ENCODE measurements at places on chromosomes 16 and 17. TPM values are rescaled to one million over a fixed set of nuclear protein-coding genes. Genes with fewer than 3 reads are reported as not detected.

DNA sequence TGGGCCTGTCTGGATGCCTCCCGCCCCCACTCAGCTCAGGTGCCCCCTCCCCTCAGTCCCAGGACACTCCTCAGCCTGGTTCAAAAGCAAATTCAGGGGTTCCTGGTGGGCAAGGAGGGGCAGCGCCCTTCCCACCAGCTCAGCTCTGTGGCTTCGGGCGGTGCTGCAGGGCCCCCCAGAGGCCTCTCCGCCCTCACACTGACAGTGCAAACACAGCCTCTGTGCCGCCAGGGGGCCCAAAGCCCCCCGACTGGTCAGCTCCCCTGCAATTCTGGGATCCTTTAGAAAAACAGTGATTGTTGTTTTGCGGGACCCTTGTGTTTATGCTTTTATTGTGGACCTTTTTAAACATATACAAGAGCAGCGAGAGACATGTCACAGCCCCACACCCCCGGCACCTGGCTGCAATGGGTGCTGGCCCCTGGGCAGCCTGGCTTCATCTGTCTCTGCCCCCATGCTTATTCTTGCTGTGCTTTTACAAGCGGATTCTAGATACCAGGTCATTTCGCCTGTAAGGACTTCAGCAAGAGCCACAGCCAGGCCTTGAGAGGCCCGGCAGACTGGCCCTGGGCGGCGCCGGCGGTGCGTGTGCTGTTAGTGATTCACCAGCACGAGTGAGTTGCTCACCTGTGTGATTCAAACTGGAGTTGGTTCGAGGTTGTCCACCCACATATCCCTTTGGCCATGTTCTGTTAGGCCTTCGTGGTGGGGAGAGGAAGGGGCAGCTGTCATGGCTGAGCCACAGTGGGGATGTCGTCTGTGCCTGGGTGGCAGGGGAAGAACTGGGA, 21.2 kb downstream of the ZNF469 start:
- peak; percentile 30 for ATAC-seq

GRCh38 chr17:8413328-8413727, 15.7 kb upstream of the RNF222 start:
- ATAC-seq = no peak

- ATAC-seq = no peak
Observed at GRCh38 chr17:4715063-4715744, 4.8 kb downstream of the ARRB2 start.

SEPTIN12 gene
- total RNA-seq = not detected

- ATAC-seq = no peak
Observed at GRCh38 chr17:8382052-8382879, 727 bp downstream of the RPL26 start.

DNA sequence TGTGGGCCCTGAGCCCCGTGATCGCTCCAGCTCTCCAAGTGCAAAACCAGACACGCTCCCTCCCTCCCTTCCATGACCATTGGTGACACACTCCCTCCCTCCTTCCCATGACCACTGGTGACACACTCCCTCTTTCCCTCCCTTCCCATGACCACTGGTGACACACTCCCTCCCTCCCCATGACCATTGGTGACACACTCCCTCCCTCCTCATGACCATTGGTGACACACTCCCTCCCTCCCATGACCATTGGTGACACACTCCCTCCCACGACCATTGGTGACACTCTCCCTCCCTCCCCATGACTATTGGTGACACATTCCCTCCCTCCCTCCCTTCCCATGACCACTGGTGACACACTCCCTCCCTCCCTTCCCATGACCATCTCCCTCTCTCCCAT, 56.3 kb downstream of the LMF1 start:
- peak; percentile 67 for ATAC-seq

GH2 gene
- total RNA-seq = not detected

GRCh38 chr16:86756882-86757703, 178.7 kb downstream of the FOXL1 start:
- no peak for ATAC-seq

GRCh38 chr17:2363851-2364762, 26.8 kb downstream of the SGSM2 start:
- ATAC-seq = no peak

CHST5 gene
- total RNA-seq = not detected

Measured in esophagus mucosa (tissue), 1 donor.